ENCODE measurements at places on chromosomes 3 and 15.

GRCh38 chr15:74488776-74489175 is 27.8 kb upstream of the UBL7 start:
- no peak for DNase-seq

DNA sequence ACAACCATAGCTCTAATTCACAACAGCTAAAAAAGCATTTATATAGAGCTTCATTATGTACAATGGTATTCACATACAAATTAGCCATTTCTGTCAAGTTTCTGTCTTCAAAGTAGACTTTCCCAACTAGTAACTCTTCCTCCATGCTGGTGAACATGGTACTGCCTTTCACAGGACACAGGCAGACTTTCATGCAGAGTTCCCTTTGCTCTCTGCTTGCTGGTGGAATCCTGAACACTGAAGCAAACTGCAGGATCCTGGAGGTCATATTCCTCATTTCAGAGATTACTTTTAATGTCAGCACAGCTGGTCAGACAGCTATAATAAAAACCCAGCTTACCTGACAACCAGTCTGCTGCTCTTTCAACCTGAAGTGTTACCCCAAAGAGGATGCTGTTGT is 53.6 kb downstream of the TASOR start:
- no peak for DNase-seq

DNA sequence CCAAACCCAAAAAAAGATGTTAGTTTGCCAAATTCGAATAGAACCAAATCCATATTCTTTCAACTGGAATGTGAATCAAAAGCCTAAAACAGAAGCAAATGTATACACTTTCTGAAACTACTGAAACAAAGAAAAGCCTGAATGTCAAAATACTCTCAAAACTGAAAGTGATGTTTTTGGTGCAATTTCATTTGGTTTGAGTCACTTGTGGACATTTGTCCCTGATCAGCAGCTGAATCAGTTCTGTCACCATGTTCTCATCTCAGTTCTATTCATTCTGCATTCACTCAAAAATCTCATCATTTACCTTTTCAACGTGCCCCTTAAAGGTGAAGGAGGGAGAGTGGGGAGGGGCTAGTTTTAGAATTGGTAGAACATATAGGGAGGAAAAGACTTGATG is 266.8 kb downstream of the ABHD5 start:
- no peak for DNase-seq

- no peak for DNase-seq
Observed at GRCh38 chr15:81085898-81086297, 48.2 kb upstream of the CFAP161 start.

DNA sequence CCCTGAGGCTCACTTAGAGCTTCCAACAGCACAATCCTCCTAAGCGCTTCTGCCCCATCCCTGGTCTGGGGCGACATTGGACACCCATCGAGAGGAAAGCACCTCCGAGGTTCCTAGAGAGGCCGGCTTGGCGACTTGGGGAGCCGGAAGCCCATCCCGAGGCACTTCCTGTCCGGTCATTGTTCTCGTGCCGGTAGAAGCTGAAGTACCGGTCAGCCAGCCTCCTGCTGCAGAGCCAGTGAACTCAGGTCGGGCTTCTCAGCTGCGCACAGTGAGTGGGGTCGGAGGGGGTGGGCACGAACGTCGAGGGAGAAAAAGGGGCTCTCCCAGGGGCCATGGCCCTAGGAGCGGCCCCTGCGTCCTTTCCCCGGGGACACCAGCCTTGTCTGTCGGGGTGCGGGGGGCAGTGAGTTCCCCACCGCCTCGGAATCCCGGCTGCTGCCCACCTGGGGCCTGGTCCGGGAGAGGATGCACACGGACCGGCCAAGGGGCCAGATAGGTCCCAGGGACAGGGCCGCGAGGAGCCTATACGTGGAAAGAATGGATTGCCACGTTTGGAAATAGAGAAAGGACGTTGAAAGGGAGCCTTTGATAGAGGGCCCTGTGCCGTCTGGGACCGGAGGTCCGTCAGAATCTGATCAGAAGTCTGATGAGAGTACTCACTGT is at the start of gene ZNF35:
TSS of gene ZNF35 (plus strand) at position 169 of the 666 bp plus-strand sequence. CDS start 2,336 bp downstream, outside the sequence.
- peak; percentile 48 for DNase-seq

GRCh38 chr15:69535101-69535638 is 82.6 kb downstream of the RPLP1 start:
- DNase-seq, result no peak

GRCh38 chr3:151236736-151237135 is 33.7 kb upstream of the GPR171 start:
- no peak for DNase-seq

DNA sequence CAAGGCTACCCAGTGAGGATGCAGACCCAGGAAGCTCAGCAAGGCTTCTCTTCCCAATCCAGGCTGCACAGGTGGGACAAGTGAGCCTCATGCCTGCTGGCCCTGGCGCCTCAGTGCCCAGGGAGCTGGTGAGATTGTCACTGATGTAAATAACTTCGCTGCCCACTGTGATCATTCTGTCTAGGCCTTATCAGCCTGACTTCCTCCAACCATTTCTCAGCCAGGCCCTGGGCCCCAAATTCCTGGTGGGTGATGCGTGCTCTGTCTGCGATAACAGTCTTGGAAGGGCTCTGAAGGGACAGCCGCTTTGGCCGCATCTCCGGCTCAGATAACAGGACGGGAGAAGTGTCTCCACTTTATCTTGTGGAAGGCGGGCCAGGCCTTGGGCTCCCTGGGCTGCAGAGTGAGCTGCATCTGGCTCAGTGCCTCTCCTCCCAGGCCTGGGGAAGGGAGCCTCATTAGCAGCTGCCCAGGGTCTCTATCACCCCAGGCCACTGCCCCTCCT is 2.2 kb upstream of the FBLN2 start:
- no peak for DNase-seq

DNA sequence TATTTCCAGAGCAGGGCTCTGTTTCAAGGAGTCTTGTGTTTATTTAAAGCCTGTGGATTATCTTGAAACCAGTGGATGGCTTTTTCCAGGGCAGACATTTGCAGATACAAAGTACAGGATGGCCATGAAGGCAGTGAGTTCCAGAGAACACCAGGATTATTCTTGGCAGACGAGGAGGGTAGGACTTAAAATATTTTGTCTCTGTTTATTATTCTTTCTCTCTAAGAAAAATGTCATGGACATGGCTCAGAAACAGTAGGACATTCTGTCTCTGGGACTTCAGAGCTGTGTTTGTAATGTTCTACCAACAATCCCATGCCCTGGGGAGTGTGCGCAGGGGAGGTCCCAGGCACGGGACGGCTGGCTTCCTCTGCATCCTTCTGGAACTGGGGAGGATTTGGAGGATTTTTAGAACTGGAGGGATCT is 125.9 kb downstream of the ATP10A start:
- no peak for DNase-seq

GRCh38 chr15:43404130-43404529 is 33.2 kb downstream of the TUBGCP4 start:
- DNase-seq, result no peak

DNA sequence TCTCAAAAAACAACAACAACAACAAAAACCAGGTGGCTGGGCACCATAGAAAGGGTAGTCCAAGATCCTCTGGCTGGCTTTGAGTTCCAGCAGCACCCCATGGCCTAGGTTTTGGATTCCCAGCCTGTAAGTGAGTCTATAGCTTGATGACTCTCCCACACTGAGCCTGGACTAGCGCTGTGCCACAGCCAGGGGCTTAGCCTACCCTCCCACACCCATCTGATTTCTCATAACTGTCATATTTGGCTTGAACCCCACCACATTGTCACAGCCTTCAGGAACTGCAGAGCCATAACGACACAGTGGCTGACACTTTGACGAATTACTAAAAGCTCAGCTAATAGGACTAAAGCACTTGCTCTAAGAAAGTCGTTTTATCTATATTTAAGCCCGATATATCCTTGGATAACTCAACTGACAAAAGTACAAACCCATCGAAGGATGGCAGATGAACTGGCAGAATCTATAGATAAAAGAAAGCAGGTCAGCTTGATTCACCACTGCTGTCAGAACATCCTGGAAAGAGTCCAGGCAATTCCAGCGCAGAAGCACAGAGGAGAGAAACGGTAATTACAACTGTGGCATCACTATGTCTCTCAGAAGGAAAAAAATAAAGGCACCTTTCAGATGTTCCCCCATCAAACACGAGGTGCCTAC is 62.1 kb downstream of the HOMER2 start:
- no peak for DNase-seq

DNA sequence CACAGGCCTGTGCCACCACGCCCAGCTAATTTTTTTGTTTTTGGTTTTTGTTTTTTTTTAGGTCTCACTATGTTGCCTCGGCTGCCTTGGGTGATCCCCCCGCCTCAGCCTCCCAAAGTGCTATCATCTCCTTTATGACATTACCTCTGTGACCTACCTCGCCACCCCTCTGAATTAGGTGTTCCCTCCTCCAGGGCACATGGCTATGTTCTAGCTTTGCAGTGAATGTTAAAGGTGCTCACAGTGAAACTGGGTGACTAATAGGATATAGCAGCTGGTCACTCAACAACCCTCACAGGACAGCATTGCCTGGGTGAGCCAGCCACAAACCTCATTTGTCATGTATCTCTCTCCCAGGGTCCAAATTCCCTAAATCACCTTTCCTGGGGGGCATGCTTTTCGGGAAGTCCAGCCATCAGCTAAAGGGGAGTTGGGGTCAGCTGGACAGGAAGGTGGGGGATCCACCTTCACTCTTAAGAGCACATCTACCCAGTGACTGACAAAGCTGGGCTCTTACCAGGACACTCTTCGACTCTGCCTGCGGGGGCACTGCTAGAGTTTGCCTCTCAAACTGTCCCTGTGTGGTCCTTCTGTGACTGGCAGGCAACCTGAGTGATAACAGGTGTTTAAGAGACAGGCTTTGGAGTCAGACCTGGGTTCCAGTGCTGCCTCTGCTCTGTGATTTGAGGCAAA is 1.6 kb upstream of the TTLL3 start:
- DNase-seq, result peak; percentile 74

GRCh38 chr3:117408811-117409210 is 699.2 kb downstream of the TUSC7 start:
- no peak for DNase-seq

- DNase-seq, result no peak
Observed at GRCh38 chr3:159499031-159499793, 489.4 kb upstream of the IL12A start.

DNA sequence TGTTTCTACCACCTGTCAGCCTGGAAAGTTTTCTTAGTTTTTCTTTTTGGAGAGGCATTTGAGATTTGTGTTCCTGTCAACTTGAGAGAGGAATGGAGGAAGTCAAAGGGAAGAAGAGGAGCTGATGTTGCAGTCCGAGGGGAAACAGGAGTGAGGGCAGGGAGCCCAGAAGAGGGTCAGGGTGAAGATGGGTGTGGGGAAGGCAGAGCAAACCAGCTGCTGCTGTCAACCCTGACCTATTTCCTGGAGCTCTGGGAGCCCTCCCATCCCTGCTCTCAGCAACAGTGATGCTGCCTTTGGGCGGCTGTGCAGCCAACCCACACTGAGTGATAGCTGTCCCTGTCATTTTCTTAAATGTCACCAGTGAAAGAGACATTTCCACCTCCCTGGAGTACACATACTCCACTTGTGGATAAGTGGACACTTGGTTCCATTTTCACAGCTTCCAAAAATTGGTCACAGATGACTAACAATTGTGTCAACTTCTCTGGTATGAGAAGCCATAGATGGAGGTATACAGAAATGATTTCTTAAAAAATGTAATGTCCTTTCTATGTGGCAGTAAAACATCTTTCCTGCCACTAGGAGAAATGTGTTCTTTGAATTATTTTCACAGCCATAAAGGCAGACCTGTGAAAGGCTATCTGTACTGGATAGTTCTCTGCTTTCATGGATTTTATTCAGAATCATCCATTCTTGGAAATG is 556.3 kb upstream of the TBL1XR1 start:
- no peak for DNase-seq

- DNase-seq, result no peak
Observed at GRCh38 chr3:120433662-120434331, 17.0 kb downstream of the FSTL1 start.

- DNase-seq, result peak; percentile 16
Observed at GRCh38 chr3:69250014-69250413, 127.6 kb upstream of the LMOD3 start.
